ENCODE measurements at places on chromosomes 6 and 20.

DNA sequence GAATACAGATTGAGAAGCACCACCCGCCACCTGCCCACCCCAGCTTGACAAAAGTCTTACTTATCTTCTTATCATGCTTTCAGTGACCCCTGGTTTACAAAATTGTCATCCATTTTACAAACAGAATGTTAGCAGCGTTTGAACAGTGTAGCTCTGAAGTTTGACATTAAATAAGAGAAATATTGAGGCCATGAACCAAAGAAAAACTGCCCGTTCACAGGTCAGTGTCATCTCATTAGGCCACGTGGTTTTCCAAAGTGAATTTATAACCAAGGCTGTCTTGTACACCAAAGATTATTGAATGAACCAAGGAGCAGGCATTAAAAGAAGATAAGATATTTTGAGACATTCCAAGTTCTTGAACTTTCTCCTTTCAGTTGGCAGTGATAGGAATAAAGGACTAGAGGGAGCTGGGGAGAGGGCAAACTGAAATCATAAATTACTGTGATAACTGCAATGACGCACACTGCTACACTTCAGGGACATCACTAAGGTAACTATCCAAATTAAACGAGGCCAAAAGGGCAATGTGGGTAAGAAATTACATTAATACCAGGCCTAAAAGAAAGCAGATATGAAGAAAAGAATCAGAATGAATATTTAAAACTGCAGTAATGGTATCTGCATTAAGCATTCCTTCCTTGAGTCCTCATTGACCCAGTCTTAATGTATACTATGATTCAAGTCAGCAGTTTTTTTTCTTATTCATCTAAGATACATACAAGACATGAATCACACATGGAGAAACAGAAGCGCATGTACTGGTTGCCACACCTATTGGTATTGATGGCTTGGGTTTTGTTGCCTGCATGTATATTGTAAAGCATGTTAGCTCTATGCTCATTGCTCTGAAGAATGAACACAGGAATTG lies 159.8 kb upstream of the ARG1 start:
- DNase-seq, result no peak

GRCh38 chr6:157764178-157765068 lies 58.6 kb upstream of the SNX9 start:
- peak; percentile 100 for DNase-seq

DNA sequence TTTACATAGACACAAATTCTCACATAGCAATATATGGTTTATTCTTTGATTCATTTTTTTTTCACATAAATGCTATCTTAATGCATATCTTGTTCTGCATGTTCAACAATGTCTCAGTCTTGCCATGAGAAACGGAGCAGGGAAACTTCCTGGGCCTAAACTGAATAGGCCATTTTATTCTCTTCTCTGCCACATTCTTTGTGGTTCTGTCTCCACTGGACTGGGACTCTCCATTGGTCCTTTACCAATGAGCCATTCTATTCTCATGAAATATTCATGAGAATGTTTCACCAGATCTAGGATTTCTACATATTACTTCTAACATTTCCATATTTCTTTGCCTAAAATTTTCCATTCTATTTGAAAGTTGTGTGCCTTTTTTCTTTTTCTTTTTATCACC lies 42.8 kb downstream of the LAMA2 start:
- no peak for DNase-seq

DNA sequence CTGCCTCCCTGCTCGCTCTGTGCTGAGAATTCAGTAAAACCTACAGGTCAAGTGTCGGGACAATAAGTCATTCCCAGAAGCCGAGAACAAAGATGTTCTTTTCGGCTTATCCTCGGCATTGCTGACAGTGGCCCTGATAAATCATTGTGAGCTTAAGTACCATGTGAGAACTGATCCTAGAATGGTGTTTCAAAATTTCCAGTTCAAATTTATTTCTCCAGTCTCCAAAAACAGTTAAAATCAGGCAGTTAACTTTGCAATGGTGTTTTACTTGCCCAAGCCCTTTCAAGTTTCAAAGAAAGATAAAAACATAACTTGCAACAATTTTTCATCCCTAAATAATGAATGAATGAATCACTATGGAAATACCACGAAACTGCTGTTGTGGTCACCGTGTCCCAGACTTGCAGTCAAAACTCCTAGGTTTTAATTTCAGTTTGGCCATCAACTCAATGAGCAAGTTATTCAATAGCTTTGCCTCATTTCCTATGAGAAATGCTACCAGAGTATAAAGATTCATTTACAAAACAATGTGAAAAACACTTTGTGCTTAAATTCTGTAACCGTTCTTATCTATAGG lies 4.3 kb downstream of the ATP5F1E start:
- DNase-seq, result peak; percentile 62

- no peak for DNase-seq
Observed at GRCh38 chr20:7361321-7361720, 578.9 kb downstream of the HAO1 start.

DNA sequence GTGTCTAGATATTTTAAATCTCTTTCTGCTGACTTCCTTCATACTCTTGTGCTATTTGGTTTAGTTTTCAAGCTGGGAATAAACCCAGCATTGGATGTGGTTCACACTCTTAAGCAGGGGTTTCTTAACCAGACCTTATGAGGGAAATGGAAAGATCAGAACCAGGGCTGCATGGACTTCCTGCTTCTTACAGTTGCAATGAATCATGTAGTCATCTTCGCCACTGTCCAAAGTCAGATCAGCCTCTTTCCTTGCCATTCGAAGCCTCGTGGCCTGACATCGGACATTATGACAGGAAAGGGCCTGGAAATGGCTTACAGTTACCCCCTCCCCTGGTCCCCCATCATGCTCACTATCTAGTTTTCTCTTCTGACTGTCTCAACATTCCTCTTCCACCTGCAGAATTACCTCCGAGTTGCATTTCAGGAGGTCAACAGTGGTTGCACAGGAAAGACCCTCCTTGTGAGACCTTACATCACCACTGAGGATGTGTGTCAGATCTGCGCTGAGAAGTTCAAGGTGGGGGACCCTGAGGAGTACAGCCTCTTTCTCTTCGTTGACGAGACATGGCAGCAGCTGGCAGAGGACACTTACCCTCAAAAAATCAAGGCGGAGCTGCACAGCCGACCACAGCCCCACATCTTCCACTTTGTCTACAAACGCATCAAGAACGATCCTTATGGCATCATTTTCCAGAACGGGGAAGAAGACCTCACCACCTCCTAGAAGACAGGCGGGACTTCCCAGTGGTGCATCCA lies 16.8 kb upstream of the NAA20 start:
- peak; percentile 25 for DNase-seq

GRCh38 chr6:14995966-14996602 lies 249.8 kb upstream of the JARID2 start:
- DNase-seq, result no peak

DNA sequence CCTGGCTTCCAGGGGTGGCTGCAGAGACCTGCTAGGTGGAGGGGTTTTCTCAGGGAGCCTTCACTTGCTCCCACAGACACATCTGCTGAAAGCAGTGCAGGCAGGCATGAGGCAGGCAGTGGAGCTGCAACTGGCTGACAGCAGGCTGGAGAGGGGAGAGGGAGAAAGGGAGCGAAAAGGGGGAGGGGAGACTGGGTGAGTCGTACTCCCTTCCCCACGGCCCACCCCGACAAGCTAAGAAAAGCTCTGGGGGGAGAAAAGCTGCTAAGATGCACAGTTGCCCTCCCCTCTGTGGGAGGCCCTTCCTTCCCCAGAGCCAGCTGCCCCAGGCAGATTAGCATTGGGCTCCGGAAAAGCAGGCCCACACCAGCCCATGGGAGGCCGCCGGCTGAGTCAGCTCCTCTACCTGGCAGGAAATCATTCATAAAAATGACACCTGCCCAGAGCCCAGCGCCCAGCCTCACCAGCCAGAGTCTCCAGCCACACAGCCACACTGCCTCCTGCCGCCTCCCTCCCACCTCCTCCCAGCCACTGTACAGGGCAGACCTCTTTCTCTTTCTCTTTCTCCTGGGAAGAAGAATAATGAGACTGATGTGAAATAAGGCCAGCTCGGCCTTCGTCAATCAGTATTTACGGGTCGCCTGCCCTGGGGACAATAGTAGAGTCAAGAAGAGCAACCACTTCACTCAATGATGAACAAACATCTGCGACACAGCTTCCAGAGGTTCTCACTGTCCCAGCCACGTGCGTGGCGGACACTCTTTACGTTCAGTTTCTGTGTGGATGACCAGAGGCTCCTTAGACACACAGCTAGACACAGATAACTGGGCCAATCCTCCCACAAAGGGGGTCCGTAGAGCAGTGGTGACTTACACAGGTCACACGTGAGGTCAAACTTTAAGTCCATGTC lies 7.7 kb upstream of the C20orf203 start:
- peak; percentile 13 for DNase-seq

- DNase-seq, result no peak
Observed at GRCh38 chr20:25257756-25258475, 10.0 kb downstream of the PYGB start.

DNA sequence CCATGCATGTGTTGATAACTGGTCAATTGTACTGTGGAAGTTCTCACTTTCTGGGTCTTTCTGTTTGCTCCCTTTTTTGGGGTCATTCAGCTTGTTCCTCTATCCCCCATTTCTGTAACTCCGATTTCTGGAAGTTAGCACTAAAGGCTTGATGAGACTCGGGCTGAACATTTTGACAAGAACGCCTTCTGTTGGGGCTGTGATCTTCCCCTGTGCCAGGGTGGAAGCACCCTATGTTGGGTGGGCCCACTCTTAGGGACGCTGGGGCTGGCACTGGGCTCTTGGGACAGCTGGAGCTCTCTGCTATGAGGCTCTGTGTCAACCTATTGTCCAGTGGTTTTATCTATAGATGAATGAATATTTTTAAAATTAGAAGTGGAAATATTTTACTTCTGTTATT lies 60.1 kb upstream of the FRMD1 start:
- DNase-seq, result no peak

DNA sequence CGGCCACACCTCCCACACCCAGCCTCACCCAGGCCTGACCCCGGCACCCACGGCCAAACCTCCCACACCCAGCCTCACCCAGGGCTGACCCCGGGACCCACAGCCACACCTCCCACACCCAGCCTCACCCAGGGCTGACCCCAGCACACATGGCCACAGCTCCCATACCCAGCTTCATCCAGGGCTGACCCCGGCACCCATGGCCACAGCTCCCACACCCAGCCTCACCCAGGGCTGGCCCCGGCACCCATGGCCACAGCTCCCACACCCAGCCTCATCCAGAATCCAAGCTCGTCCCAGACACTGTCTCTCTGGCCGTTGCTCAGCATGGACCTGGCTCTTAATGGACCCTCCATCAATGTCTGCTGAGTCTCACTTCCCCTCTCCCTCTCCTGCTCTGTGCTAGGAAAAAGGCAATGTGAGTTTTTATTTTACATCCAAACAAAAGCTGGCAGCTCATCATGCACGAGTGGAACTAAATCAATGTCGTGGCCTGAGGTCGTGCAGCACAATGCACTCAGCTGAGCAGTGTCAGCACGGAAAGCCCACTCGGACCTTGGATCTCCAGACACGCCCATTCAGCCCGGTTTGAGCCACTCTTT lies 36.1 kb downstream of the NINL start:
- DNase-seq, result no peak

DNA sequence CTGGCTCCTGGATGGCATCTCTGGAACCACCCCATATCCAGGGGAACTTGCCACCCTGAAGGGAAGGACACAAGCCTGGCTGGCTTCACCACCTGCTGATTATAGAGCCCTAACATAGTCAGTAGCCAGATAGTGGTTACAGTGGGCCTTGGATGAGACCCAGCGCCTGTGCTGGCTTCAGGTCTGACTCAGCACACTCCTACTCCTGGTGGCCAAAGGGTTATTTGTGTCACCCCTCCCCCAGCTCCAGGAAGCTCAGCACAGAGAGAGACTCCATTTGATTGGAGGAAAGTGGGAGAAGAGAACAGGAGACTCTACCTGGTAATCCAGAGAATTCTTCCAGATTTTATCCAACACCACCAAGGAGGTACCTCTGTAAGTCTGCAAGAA lies 12.8 kb downstream of the SNX14 start:
- peak; percentile 68 for DNase-seq

- DNase-seq, result peak; percentile 93
Observed at GRCh38 chr6:7267466-7268091, 45.4 kb downstream of the SSR1 start.

- peak; percentile 93 for DNase-seq
Observed at GRCh38 chr20:10309326-10309725, 90.7 kb downstream of the SNAP25 start.

- no peak for DNase-seq
Observed at GRCh38 chr20:64166721-64167615, 2.7 kb downstream of the MYT1 start.

- no peak for DNase-seq
Observed at GRCh38 chr6:170445971-170446370, 107.1 kb downstream of the PSMB1 start.

DNA sequence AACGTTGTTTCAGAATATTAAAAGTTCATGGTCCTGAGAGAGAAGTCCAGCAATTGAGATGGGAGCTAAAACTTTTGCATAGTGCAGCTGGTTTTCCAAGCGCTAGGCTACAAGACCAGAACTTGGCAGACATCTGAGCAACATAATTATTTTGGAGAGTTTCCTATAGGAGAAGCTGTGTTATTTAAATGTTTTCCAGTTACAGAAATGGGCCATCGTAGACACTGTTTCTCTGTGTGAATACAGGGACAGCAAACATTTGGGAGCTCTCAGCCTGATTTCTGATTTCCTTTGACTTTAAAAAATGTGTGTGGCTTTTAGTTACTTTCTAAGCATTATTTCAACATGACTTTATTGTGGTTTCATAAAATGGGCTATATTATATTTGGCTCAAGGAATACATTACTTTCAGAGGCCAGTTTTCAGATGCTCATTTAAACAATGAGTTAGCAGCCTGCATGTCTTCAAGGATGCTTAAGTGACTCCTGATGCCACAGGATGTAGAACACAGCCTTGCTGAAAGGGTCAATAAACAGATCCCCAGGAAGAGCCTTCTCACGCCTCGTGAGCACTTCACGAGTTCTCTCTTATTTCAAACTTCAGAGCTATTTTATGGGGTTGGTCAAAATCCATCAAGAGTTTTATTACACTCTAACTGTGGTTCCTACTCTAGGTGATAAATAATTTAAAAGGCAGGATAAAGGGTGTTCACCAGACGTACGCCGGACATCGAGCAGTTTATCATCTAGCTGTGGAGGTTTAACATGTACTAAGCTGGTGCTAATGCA lies 193.8 kb downstream of the SMOC2 start:
- DNase-seq, result no peak
